ENCODE measurements at places on chromosomes 4 and X.
A peak's percentile ranks its signal among the peaks of the same experiment; 100 is the strongest.

DNA sequence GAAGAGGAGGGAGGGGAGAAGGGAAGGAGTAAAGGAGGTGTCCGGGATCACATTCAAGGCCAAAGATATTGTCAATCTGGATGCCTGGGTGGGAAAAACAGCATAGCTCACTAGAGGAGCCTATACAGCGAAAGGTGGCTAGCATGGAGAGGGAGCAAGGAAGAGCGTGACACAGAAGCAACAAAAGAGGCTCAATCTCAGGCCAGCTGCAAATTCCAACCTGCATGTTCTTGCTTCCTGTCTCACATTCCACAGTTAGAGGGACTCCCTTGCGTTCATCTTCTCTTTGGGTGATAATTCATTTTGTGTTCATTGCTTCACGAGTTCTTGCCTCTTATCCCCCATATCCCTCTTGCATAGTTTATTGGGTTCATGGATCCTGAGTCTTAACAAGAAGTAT is 3.0 kb upstream of the CLNK start:
- H3K4me1 ChIP-seq = no peaks in the 10 kb centered on the region
- no peaks in the 10 kb centered on the region for H3K36me3 ChIP-seq
- no peaks in the 10 kb centered on the region for H3K27me3 ChIP-seq
- H3K4me3 ChIP-seq = no peak overlapping the region

DNA sequence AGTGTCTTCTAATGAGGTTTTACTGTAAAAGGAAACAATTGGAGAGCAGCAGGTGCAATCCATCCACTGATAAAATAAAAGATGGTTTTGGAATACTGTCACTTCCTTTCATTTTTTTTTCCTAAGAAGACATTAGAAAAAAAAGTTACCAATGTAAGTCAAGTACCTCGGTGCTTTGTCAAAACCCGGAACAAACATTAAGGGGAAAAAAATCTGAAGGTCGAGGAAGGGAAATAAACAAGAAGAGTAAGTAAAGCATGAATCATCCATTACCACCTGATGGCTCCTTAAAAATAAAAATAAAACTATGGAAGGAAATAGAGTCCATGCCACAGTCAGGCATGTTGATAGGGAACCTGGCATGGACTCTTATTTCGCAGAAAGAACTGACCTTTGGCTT is 15.3 kb upstream of the XPNPEP2 start:
- H3K4me1 ChIP-seq = no peaks in the 10 kb centered on the region
- no peak for DNase-seq
- H3K27ac ChIP-seq = no peak overlapping the region
- no peak overlapping the region for H3K4me3 ChIP-seq
- no peaks in the 10 kb centered on the region for H3K27me3 ChIP-seq

DNA sequence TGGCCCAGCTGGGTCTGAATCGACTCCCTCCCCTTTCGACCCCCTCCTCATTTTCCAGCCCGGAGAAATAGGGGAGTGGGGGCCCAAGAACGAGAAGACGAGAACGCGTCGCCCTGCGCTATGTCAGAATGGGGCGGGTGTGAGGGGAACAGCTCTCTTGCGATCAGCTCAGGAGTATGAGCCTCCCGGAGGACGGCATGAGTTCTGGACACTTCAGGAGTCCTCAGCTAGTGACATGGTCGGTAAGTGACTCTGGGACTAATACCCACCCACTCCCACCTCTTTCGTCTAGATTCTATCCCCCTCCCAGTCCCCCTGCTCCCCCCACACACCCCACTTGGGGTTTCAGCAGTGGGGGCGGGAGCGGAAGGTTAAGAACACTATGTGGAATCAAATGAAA is 944 bp downstream of the KLF8 start:
- H3K4me1 ChIP-seq = peaks cover 27% of the 10 kb centered on the region
- H3K27ac ChIP-seq = peak overlapping the region; percentile 85
- no peaks in the 10 kb centered on the region for H3K36me3 ChIP-seq
- H3K27me3 ChIP-seq = no peaks in the 10 kb centered on the region
- no peak for DNase-seq

- no peak overlapping the region for H3K27ac ChIP-seq
- no peak overlapping the region for H3K4me3 ChIP-seq
- no peaks in the 10 kb centered on the region for H3K36me3 ChIP-seq
- peaks cover 5% of the 10 kb centered on the region for H3K4me1 ChIP-seq
Observed at GRCh38 chrX:118536204-118536603, 40.6 kb downstream of the DOCK11 start.

GRCh38 chr4:80538276-80538926 is 202.9 kb downstream of the CFAP299 start:
- H3K27ac ChIP-seq = no peak overlapping the region
- no peaks in the 10 kb centered on the region for H3K4me1 ChIP-seq
- no peaks in the 10 kb centered on the region for H3K27me3 ChIP-seq
- no peak for DNase-seq
- no peak overlapping the region for H3K4me3 ChIP-seq
- no peaks in the 10 kb centered on the region for H3K36me3 ChIP-seq

GRCh38 chr4:33395731-33396485 is 2675.7 kb downstream of the PCDH7 start:
- H3K27ac ChIP-seq = no peak overlapping the region
- no peak overlapping the region for H3K4me3 ChIP-seq
- H3K4me1 ChIP-seq = no peaks in the 10 kb centered on the region
- no peak for DNase-seq
- no peaks in the 10 kb centered on the region for H3K27me3 ChIP-seq
